ENCODE measurements at places on chromosomes 7 and 10.

- DNase-seq, result no peak
Observed at GRCh38 chr7:149686011-149686410, 87.4 kb downstream of the ZNF467 start.

- no peak for DNase-seq
Observed at GRCh38 chr7:106603346-106603745, 57.6 kb downstream of the CCDC71L start.

DNA sequence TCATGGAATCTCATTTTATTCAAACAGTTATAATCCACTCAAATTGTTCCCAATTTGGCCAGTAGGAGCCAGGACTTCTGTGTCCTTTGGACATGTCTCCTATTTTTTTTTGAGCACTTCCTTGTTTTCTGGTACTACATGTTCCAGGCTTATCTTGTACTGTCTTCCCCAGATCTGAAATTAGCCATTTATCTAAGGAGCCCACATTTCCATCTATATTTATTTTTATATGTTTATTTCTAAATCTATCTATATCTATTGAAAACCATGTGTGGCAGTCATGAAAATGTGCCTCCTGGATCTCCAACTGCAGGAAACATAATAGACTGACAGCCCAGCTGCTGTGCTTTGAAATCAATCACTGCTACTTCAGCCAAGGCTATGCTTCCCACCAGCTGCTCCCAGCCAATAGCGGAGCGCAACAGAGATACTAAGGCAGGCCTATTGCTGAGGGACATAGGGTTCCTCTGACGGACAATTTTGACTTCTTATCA, 147.1 kb downstream of the LRRC4 start:
- DNase-seq, result no peak

DNA sequence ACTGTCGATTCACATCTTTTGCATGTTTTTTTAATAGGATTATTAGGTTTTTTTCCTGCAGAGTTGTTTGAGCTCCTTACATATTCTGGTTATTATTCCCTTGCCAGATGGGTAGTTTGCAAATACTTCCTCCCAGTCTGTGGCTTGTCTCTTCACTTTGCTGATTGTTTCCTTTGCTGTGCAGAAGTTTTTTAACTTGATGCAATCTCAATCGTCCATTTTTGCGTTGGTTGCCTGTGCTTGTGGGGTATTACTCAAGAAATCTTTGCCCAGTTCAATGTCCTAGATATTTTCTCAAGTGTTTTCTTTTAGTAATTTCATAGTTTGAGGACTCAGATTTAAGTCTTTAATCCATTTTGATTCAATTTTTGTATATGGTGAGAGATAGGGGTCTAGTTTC, 95.4 kb downstream of the TBXAS1 start:
- no peak for DNase-seq

- DNase-seq, result no peak
Observed at GRCh38 chr10:92742331-92743228, 52.8 kb downstream of the HHEX start.

DNA sequence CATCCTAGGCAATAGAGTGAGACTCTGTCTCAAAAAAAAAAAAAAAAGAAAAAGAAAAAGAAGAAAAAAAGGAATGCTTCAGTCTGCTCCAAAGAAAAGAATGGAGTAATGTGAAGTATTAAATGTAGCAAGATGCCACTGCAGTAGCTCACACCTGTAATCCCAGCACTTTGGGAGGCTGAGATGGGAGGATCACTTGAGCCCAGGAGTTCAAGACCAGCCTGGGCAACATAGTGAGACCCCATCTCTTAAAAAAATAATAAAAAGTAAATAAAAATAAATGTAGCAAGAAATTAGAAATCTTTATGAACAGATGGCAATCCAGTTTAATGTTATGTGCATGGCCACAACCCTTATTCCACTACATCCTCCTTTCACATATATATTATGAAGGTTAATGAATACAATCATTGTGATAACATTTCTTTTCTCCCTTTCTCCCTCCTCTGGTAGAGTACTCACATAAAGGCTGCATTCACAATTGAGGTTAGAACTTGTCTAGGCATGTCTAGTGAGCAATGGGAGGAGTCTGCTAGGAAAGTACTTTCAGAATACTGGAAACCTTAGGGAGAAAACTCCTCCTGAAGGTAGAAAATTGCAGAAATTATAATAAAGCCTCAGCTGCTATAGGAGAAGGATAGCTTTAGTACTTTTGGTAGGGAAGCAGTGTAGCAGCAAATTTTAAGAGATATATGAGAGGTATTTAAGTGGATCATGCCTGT, 20.4 kb downstream of the KLLN start:
- DNase-seq, result no peak

DNA sequence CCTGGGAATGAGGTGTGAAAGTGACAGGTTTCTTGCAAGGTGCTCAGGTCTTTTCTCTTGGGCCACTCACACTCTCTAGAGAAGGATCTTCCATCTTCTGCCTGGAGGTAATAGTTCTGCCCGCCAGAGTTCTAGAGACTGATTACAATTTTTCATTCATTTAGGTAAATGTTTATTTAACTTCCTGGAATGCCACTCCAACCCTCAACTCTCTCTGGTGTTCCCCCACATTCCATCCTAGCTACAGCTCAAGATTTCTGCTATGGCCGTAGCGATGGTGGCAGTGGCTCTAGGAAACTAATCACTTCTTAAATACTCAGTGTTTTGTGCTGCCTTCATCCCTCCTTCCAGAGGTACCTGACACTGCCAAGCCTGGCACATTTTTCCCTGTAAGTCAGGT, 174.6 kb downstream of the WDR11 start:
- no peak for DNase-seq

DNA sequence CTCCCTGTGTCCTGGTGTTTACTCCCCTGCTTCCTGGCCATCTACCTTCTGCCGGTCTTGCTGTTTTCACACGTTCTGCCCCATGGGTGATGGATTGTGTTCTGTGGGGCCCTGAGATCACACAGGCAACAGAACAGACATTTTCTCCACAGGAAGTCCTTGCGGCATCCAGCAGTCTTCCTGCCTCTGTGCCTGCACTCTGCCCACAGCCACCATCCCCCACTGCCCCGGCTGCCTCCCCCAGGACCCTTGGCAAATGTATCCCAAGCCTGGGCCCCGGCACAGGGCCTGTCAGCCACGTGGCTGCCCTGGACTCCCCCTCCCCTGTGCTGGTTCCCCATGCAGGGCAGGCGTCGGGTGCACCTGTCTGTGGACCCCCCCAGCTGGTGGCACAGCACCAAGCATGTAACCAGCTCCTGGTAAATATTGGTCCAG, 184.2 kb downstream of the WDR37 start:
- no peak for DNase-seq

GRCh38 chr10:116722736-116723427, 19.5 kb downstream of the HSPA12A start:
- DNase-seq, result no peak

DNA sequence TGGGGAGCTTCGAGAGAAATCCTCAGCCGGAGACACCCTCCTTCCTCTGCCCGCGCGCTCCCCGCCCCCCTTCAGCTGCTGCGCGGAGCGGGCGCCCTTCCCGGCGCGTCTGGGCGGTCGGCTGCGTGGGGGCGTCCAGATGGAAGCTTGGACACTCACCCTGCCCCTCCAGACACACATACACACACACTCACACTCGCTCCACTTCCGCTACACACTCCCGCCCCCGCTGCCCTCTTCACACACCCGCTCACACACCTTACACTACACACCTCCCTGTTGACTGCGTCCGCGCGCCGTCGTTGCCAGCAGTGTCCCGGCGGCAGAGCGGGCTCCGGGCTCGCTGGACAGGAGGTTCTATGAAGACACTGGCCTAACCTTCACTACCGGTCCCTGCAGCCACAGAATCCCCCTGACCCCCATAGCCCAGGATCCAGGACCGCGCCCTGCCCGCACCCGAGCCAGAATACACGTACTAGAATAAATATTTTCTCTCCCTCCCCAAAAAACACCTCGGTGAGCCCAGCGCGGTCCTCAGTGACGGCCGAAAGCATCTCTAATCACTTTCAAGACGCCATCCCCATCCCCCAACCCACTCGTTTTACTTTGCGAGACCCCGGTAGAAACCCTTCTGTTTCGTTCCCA, 1.1 kb upstream of the EGR2 start:
- DNase-seq, result no peak

GRCh38 chr10:75977139-75977538, 545.7 kb downstream of the LRMDA start:
- no peak for DNase-seq

- no peak for DNase-seq
Observed at GRCh38 chr10:132417257-132417910, 20.4 kb downstream of the PWWP2B start.

DNA sequence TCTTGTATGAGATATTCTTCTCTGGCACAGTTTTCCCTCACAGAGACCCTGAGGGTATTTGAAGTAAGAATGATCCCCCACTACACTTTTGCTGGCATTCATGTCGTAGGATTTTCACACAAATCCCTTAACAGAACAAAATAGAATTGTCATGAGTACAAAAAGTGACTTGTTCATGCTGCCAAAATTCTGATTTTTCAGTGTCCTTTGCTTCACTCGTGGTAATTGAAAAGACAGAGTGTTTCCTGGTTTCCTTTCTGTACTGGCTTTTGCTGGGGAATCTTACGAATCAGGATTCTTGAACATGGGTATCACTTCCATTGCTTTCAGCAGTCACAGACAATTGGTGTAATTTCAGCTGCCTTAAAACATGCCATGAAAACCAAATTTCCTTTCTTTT, 756.3 kb downstream of the REEP3 start:
- no peak for DNase-seq

DNA sequence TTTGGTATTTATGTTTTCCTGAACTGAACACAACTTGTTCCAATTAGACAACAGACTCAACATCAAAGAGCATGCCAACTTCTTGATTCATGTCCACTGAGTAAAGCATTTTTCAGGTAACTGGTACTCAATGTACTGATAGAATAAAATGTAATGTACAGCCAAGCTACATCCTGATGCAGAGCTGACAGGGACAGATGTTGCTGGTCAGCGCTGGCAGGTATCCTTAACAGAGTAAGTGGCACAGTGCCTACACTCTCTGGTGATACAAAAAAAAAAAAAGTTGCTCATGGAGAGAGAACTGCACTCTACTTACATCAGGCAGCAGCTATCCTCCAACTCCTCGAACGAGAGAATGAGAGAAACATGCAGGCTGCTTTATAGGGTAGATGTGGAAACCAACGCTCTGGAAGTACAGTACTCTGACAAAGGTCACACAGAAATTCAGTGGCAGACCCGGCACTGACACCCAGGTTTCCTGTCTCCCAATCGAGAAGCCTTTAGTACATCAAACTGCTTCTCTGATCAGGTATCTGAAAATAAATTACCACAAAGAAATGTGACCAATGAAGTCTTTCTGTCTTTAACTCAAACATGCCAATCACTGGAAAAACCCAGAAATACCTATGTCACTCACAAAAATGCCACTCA, 4.6 kb downstream of the ITGB1 start:
- no peak for DNase-seq

- DNase-seq, result no peak
Observed at GRCh38 chr10:48896756-48897440, 42.7 kb downstream of the LRRC18 start.

DNA sequence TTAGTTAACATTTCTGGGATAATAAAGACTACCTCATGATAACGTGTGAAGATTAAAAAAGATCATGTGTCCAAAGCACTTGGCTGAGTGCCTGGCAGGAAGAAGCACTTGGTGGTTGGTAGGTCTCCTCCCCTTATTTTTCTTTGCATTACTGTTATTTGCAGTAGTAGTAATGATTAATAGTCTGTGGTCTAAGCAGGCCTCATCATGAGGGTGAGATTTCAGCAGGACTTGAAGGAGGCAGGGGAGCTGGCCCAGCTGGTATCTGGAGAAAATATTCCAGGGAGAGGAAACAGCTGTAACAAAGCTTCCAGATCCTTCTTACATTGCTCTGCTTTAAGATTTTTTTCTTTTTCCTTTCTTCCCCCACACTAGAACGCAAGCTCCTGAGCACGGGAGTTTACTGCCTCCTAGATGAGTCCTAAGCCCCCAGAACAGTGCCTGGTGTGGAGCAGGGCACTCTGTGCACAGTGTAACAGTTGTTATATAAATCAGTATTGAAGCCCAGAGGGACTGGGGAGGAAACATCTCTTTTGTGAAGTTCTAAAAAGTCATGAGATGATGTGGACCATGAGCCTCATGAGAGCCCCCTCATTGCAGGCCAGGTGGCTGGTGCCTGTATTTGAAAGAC, 31.1 kb upstream of the RHEB start:
- no peak for DNase-seq

- DNase-seq, result no peak
Observed at GRCh38 chr7:106767498-106768323, 97.4 kb upstream of the PIK3CG start.

GRCh38 chr10:78955206-78955605, 113.6 kb upstream of the ZMIZ1 start:
- no peak for DNase-seq

DNA sequence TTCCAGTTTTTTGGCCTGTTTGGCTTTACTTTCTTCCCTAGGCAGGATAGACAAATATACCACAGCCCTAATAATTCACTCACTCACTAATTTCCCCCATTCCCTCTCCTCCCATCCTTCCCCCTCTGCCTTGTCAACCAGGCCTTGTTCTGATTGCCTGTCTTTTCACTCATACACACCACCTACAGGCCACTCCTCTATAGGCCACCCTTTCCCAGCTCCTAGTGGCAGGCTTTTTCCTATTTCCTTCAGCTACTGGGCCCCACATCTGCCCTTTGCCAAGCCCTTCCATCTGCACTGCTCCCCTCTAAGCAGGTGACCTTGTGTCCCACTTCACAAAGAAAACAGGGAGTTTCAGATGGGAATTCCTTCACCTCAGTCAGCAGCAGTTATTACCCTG, 59.8 kb upstream of the MSRB2 start:
- DNase-seq, result no peak

DNA sequence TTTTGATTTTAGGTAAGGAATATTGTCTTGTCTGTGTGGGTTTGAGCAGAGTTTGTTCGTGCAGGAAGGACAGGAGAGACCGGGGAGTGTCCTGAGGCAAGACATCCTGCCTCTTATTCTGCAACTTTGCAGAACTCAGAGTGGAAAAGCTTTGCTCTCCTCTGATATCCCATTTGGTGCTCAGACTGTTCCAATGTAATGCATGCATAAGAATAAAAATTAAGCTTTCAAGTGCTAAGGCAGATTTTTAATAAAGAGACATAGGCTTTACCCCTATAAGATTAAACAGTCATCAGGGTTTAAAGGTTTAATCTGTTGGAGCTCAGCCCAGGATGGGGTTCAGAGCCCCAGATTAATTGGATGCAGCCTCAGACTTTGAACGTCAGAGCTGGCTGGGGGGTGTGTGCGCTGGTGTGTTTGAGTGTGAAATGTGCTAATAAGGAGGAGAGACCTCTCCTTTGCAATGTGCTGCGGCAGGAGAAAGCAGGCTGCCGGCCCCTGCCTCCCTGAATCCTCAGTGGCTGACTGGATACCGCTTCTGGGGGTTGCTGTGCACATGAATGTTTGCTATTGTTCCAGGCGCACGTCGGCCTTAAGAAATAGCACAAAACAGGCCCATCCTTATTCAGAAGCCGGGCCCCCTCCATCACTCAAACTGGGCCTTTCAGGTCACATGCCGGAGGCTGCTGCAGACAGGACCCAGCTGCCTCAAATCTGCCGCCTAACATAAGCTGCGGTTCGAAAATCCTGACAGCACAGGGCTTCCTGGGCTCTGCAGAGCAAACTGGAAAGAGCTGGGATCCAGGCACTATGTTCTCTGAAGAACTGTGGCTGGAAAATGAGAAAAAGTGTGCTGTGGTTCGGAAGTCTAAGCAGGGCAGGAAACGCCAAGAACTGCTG, 84.1 kb upstream of the PRR15 start:
- DNase-seq, result no peak

GRCh38 chr7:3034591-3035150, 9.0 kb downstream of the CARD11 start:
- no peak for DNase-seq

Data from stimulated activated CD8-positive, alpha-beta memory T cell treated with anti-CD3 and anti-CD28 coated beads, Interleukin-15, amount 100 ng/mL, for 24 hours (primary cell).